Fibroblast of the aortic adventitia (primary cell): ENCODE measurements at places on chromosomes 16 and 17. TPM values are rescaled to one million over a fixed set of nuclear protein-coding genes. Genes with fewer than 3 reads are reported as not detected.

DNA sequence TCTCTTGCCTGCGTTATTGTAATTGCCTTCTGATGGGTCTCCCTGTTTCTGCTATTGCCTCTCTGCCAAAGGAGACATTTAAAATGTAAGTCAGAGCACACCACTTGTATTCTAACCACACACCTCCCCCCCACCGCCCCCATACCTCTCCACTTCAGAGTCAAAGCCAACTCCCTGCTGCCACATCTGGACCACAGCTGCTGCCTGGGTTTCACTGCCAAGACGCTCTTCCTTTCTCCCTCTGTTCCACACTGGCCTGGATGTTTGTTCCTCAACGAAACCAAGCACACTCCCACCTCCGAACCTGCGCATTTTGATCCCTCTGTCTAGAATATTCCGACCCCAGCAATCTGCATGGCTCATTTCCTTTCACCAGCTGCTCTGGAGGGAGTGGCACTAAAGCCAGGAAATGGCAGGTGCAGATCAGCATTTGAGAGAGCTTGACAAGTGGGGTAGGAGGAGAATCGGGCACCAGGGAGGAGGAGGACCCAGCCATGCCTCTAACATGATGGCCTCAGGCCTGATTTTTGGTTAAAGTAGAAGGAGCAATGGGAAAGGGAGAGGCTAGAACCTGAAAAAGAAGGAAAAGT is 92.4 kb upstream of the HS3ST2 start:
- DNase-seq: no peak

The CA5A gene
- total RNA-seq: not detected in 2 replicates

The OR4D1 gene
- not detected in 2 replicates for total RNA-seq

DNA sequence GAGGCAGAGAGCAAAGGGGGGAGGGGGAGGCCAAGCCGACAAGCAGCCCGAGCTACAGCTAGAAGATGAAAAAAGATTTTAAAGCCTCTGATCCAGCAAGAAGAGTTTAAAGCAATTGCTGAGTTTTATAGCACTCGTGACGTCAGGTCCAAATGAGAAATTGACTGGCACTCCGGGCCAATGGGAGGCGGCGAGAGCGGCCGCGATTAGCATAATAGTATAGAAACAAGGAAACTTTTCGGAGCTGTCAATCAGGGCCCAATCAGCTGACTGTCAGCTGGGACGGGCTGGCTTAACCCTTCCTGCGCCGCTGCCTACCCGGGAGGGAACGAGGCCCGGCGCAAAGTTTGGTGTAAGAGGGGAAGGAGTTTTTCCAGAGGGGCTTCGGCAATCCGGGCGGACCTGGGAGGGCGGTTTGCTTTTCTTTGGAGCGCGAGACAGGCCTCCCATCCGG is at the start of gene MAF:
TSS of gene MAF (minus strand) at position 100 of the 454 bp plus-strand sequence. CDS start 835 bp downstream, outside the sequence.
- peak; percentile 42 for DNase-seq

- peak; percentile 13 for DNase-seq
Measured at GRCh38 chr17:47955497-47956461, 1.9 kb downstream of the PRR15L start.

- DNase-seq: peak; percentile 32
Measured at GRCh38 chr17:1491443-1492248, 840 bp downstream of the MYO1C start.

The APPBP2 gene
- total RNA-seq: 44.6 and 47.0 TPM in 2 replicates

The CES5A gene
- not detected in 2 replicates for total RNA-seq

- DNase-seq: no peak
Measured at GRCh38 chr16:87715658-87716057, 50.1 kb downstream of the KLHDC4 start.

The HOXB4 gene
- 3.8 and 7.0 TPM in 2 replicates for total RNA-seq
